Islet precursor cell (in vitro differentiated cells): ENCODE measurements at places on chromosomes 3 and 15.

GRCh38 chr3:2879023-2879422 is 231.2 kb downstream of the IL5RA start:
- DNase-seq, result no peak

DNA sequence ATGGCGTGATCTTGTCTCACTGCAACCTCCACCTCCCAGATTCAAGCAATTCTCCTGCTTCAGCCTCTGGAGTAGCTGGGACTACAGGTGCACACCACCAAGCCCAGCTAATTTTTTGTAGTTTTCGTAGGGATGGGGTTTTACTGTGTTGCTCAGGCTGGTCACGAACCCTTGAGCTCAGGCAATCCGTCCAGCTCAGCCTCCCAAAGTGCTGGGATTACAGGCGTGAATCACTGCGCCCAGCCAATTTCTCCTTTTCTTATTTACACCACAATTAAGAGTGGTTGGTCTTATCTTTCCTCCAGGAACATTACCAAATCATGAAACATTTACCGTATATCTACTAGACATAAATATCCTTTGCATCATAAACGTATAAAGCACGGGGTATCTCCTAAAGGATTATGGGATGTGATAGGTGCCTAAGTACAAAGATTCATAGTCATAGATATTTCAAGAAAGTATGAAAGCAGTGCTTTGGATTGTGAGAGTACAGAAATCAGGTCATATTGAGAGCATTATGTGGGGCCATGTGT is 194.5 kb downstream of the RBMS3 start:
- DNase-seq, result no peak

- DNase-seq, result peak; percentile 87
These were observed 9.9 kb downstream of the ZIC1 start for GRCh38 chr3:147418808-147419701.

GRCh38 chr3:175940881-175941280 is 1081.7 kb downstream of the NAALADL2 start:
- peak; percentile 69 for DNase-seq

- DNase-seq, result no peak
These were observed 79.5 kb upstream of the BLM start for GRCh38 chr15:90637693-90638092.

GRCh38 chr3:74537164-74537563 is 77.3 kb downstream of the CNTN3 start:
- no peak for DNase-seq

DNA sequence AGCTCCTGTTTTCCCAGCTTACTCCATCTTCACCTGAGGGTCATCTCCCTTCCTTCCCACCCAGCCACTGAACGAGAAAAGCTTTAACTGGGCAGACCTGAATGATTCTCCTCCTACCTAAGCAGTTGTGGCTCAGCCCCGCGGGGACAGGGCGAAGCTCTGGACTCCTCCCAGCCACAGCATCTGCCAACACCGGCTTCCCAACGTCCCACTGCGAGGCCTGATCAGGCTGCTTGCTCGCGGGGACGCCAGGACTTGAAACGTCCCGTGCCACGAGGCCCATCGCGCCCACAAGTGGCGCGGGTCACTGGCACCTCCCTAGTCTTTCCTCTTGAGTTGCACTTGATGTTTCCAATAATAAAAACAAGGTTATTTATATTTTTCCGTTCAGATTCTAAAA is at the start of gene SPATA16:
Gene SPATA16 (minus strand): TSS at position 250 of the 400 bp plus-strand sequence. CDS start 23,504 bp downstream, outside the sequence.
- no peak for DNase-seq

- DNase-seq, result no peak
These were observed 3.8 kb downstream of the PSTPIP1 start for GRCh38 chr15:76998663-76999285.

DNA sequence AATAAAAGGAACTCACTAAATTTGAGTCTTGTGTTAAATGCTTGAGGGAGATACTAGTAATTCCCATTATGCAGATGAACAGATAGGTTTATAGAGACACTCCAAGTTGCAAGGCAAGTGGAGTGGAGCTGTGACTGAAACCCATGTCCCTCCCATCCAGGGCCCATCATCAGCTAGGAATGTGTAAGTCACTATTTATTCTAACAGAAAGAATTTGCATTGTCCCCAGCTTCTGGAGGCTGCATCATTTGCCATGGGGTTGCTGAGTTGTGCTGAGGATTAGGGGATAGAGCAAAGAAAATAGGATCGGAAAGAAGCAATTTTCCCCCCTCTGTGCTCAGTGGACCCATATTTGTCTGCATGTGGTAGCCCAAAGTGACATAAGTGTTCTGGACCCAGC is 197.4 kb upstream of the RGMA start:
- no peak for DNase-seq
